Activated CD8-positive, alpha-beta T cell treated with anti-CD3 and anti-CD28 coated beads for 36 hours (primary cell): ENCODE measurements at places on chromosomes 3 and 15.

- H3K27me3 ChIP-seq: peaks cover 16% of the 10 kb centered on the region
- no peaks in the 10 kb centered on the region for H3K36me3 ChIP-seq
- H3K27ac ChIP-seq: no peak overlapping the region
- H3K4me1 ChIP-seq: peaks cover 3% of the 10 kb centered on the region
- H3K4me3 ChIP-seq: no peak overlapping the region
Observed at GRCh38 chr15:80562033-80562432, 133.1 kb upstream of the ABHD17C start.

DNA sequence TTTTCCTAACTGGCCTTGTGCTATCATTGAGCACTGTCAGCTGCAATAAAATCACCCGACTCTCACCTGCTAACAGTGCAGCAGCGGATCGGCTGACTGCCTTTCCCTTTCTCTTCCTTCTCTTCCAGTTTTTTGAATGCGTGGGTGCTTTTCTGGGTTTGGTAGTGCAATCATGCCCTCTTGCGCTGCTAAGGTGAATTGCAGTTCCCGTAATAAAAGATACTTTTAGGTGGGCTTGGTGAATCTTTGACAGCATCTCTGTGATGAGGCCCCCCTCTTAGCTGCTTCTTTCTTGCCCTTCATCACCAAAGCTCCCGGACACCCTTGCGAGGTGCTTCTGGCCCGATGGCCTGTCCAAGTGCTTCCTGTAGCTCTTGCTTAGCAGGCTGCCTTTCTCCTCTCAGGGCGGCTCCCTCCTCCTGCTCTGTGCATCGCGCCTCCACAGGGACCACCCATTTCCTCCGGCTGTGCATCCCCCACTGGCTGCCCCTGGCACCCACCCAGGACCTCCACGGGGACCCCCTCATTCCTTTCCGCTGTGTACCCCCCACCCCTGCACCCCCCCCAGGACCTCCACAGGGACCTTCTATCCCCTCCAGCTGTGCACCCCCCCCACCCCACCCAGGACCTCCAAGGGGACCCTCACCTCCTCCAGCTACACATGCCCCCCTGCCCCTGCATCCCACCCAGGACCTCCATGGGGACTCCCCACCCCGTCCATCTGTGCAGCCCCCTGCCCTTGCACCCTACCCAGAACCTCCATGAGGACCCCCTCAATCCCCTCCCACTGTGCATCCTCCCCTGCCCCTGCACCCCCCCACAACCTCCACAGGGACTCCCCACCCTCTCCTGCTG is 50.8 kb upstream of the RPL32 start:
- H3K4me1 ChIP-seq: peaks cover 10% of the 10 kb centered on the region
- no peak overlapping the region for H3K4me3 ChIP-seq
- no peaks in the 10 kb centered on the region for H3K36me3 ChIP-seq
- H3K27ac ChIP-seq: no peak overlapping the region
- DNase-seq: peak; percentile 67

DNA sequence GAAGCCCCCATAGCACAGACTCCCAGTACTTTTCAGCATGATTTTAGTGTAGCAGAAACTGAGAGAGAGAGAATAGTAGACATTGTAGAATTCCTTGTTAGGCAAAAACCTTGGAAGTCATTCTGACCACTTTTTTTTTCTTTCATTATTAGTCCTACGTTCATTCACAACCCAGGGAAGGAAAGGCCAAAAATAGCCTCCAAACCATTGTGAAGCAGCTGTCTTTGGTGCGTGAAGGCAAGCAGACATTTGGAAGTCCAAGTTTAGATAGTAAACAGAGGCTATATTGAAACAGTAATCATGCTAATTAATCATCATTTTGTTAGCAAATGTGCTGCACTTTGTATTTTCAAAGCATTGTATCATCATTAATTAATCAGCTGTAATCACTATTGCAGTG is 34.5 kb downstream of the CCDC54 start:
- H3K27me3 ChIP-seq: peaks cover 2% of the 10 kb centered on the region
- H3K4me1 ChIP-seq: peaks cover 11% of the 10 kb centered on the region
- peaks cover 2% of the 10 kb centered on the region for H3K36me3 ChIP-seq

DNA sequence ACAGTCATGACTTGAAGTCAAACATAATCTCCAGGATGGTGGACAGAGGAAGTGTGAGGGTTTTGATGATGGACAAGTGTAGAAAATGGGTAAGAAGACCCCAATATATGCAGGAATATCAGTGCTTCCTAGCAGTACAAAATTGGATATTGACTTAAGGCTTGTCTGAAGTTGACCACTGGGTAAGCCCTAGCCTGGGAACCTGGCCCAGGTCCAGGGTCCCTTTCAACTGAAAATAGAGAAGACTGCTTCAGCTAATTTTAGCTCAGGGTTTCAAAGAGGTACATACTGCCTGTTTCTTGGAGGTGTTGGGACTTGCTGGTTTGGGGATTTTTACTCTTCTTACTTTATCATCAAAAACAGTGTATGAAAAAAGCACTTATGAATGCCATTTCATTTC is 4.7 kb downstream of the NR1D2 start:
- peaks cover 4% of the 10 kb centered on the region for H3K36me3 ChIP-seq
- peaks cover 62% of the 10 kb centered on the region for H3K4me1 ChIP-seq
- H3K27me3 ChIP-seq: no peaks in the 10 kb centered on the region
- H3K27ac ChIP-seq: peak overlapping the region; percentile 86
- DNase-seq: peak; percentile 21

GRCh38 chr3:100637197-100637631 is 27.8 kb downstream of the ADGRG7 start:
- DNase-seq: no peak
- no peak overlapping the region for H3K27ac ChIP-seq
- H3K27me3 ChIP-seq: no peaks in the 10 kb centered on the region
- H3K36me3 ChIP-seq: peaks cover 20% of the 10 kb centered on the region
- no peak overlapping the region for H3K4me3 ChIP-seq

GRCh38 chr3:127853681-127854080 is 31.4 kb upstream of the MGLL start:
- no peak for DNase-seq
- H3K4me3 ChIP-seq: no peak overlapping the region
- no peak overlapping the region for H3K27ac ChIP-seq
- H3K4me1 ChIP-seq: peaks cover 3% of the 10 kb centered on the region

- no peak overlapping the region for H3K27ac ChIP-seq
- no peak for DNase-seq
- H3K27me3 ChIP-seq: peaks cover 5% of the 10 kb centered on the region
- no peak overlapping the region for H3K4me3 ChIP-seq
- H3K4me1 ChIP-seq: no peaks in the 10 kb centered on the region
- H3K36me3 ChIP-seq: no peaks in the 10 kb centered on the region
Observed at GRCh38 chr3:156102267-156102931, 18.0 kb upstream of the KCNAB1 start.

- H3K36me3 ChIP-seq: peaks cover 4% of the 10 kb centered on the region
- H3K4me1 ChIP-seq: peaks cover 63% of the 10 kb centered on the region
- no peak for DNase-seq
- H3K27me3 ChIP-seq: no peaks in the 10 kb centered on the region
Observed at GRCh38 chr15:99616773-99617342, 51.1 kb downstream of the MEF2A start.

DNA sequence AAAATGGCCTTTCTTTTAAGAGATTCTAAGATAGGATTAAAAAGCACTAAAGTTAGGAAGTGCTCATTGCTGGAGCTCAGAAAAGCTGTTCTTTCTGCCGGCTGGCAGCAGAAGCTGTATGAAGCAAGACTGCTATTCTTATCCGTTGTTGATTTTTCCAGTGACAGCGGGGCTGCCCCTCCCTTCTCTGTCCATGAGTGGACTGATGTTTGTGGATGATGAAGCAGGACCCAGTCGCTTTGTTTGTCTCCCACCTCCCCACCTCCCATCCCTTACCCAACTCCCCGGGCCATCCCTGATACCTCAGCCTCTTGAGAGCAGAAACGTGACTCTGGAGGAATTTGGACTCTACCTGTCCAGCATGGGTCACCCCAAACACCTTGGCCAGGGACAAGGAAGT is 10.3 kb upstream of the MUSTN1 start:
- DNase-seq: no peak
- peaks cover 4% of the 10 kb centered on the region for H3K36me3 ChIP-seq
- H3K4me3 ChIP-seq: no peak overlapping the region
- H3K27ac ChIP-seq: no peak overlapping the region
- no peaks in the 10 kb centered on the region for H3K4me1 ChIP-seq

DNA sequence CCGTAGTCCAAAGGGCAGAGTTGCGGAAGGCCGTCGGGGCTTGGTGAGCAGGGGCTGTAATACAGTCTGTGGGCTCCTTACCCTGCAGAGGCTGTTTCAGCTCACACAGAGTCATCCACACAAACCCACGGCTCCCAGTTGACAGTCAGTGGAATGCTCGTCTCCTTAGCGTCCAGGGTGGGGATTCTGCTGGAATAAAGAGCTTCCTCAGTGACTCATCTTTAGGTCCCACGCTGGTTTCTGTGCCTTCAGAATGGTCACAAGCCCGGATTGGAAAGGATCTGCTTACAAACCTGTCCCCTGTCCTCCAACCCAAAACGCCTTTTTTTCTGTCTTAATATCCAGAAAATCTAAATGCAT is 201.3 kb upstream of the TPM1 start:
- no peaks in the 10 kb centered on the region for H3K27me3 ChIP-seq
- no peak for DNase-seq
- no peaks in the 10 kb centered on the region for H3K4me1 ChIP-seq
- no peak overlapping the region for H3K4me3 ChIP-seq
- H3K36me3 ChIP-seq: no peaks in the 10 kb centered on the region

DNA sequence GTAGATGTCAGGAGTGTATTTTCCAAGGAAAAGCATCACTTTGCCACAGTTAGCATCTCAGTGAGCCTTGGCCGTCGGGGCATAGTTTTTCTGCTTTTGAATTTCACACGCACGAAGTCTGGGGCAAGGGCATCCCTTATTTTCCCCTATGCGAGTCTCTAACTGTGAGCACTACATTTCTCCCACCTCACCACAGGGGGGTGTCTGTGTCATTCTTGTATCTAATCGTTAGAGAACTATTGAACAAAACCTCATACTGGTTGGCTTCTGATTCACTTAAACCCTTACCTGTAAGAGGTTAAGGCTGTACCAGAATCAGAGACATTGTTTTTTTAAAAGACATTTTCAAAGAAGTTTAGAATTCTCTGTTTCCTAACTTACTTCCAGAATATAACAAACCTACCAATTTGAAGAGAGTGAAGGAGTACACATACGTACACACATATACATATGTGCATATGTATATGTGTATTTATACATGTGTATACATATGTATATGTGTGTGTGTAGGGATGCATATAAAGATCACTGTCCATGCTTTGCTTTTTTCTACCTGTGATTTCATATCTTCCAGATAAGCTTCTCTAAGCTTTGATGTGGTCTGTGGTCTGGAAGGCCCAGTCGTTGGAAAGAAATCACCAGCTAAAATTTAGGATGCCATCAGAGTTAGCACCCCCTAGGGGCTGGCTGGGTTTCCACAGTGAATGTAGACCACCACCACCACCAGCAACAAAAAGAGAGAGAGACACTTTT is 49.4 kb downstream of the MYZAP start:
- H3K4me1 ChIP-seq: no peaks in the 10 kb centered on the region
- no peaks in the 10 kb centered on the region for H3K36me3 ChIP-seq
- H3K4me3 ChIP-seq: no peak overlapping the region
